Fibroblast of mammary gland (primary cell): ENCODE measurements at places on chromosomes 12 and 14.

DNA sequence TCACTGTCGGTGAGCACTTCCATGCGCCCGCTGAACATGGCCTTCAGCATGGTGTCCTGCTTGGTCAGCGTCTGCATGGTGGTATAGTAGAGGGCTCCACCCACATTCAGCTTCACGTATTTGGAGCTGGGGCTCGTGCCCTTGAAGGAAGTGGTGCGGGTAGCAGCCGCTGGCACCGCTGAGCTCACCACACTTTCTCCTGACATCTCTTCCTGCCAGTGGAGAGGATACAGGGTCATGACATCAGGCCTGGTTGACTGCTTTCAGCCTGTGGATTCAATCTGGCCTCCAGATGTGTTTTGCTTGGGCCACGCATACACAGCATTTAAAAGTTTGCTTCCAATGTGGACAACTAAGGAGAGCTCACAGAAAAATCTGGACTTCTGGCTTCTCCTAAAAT lies 7.6 kb downstream of the KCTD10 start:
- peak; percentile 84 for DNase-seq

DNA sequence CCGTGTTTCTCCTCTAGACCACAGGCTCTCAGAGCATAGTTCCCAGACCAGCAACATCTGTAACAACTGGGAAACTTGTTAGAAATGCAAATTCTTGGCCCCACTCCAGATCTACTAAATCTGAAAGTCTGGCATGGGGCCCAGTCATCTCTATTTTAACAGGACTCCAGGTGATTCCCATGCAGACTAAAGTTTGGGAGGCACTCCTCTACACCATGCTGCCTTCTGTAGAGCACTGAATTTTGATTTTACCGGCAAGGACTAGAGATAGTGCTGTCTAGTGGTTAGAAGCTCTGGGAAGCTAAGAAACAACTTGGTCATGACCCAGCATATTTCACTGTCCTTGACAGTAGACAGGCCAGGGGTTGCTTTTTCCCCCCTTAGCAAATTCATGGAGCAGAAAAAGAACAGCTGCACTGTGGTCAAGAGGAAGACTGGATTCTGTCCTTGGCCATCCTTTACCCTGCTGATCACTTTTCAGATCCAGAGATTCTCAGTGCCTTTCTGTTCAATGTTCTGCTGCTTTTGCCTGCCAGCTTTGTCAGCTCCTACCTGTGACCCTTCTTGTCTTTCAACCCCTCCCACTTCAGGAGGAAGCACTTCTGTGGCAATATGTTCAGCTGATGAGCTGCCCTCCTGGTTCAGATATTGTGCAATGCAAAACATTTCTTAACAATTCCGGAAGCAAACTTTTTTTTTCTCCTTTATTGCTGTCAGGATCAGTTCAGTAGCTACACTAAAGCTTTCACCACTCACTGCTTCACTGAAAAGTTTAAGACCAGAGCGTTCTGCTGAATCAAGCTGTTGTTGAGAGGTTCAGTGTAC lies 133.8 kb upstream of the NUDT4 start:
- peak; percentile 82 for DNase-seq

DNA sequence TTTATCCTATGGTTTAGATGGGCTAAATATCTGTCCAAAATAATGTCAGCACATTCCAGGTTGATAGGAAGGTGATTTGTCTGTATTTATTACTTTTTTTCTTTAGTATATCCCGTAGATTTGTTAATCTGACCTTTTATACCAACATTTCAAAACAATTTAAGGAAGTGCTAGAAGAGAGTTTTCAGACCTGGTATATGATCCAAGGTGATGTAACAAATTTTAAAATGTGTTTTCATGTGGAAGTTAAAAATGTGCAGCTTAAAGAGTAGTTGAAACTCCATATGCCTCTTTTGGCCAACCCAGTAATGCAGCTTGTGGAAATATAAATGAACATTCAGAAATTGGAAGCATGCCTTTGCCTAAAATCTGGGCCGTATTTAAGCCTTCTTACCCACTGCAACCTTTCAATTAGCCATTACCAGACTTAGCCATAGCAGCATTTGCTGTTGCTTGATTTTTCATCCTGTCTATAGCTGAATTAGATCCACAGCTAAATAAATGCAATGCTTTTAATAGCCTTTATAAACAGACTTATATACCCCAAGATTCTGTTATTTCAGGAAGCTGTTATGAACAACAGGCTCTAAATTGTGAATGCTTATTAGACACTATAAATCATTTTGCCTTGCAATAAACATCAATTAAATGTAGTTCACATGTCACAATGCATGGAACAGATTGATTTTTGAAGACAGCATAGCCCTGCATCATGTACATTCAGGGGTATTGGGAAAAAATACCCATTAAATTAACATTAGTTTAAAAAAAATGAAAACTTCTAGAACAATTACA lies 271.2 kb downstream of the PDZRN4 start:
- DNase-seq: no peak

- DNase-seq: no peak
Measured at GRCh38 chr14:94066089-94066676, 14.8 kb downstream of the DDX24 start.

- DNase-seq: no peak
Measured at GRCh38 chr12:82673698-82674097, 13.0 kb upstream of the TMTC2 start.

GRCh38 chr14:55271572-55272298 lies 514 bp downstream of the FBXO34 start:
- peak; percentile 81 for DNase-seq
